SHP77 treated with DMSO at 0.1 percent for 48 hours (cell line): ENCODE measurements at places on chromosomes 7 and 10.

DNA sequence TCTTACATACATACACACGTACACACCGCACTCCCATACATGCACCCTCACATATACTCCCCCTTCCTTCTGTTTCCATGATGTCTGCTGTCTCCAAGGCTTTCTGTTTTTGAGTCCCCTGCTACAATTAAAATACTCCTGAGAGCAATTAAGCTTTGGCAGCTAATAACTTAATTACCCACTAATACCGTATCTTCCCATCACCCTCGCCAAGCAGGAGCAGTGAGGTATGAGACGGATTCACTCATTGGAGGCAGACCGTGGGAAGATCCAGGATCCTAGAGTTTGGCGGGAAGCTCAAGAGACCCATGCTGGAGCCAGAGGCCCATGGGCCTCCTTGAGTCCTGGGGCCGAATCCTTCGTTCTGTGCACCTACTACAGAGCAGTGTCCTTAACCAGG is 1.7 kb upstream of the CALN1 start:
- DNase-seq: no peak

GRCh38 chr7:31443457-31443856 is 70.4 kb upstream of the ITPRID1 start:
- DNase-seq: peak; percentile 34

DNA sequence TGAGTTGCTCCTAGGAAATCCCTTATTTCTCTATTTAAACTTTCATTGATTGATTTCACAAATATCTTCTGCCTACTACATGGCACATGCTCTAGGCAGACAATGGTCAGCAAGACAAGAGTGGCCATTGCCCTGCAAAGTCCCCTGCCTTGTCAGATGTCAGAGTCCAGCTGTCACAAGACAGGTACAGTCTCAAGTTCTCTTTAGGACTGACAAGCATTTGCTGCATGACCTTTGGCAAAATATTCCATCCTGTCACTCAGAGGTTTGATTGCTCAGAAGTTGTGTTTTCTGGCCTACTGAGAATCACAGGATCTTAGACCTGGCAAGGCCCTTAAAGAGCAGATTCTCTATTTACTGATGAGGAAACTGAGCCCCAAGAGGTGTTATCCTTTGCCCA is 322.3 kb upstream of the NFE2L3 start:
- no peak for DNase-seq

- no peak for DNase-seq
Observed at GRCh38 chr10:77571490-77571889, 66.1 kb downstream of the KCNMA1 start.

DNA sequence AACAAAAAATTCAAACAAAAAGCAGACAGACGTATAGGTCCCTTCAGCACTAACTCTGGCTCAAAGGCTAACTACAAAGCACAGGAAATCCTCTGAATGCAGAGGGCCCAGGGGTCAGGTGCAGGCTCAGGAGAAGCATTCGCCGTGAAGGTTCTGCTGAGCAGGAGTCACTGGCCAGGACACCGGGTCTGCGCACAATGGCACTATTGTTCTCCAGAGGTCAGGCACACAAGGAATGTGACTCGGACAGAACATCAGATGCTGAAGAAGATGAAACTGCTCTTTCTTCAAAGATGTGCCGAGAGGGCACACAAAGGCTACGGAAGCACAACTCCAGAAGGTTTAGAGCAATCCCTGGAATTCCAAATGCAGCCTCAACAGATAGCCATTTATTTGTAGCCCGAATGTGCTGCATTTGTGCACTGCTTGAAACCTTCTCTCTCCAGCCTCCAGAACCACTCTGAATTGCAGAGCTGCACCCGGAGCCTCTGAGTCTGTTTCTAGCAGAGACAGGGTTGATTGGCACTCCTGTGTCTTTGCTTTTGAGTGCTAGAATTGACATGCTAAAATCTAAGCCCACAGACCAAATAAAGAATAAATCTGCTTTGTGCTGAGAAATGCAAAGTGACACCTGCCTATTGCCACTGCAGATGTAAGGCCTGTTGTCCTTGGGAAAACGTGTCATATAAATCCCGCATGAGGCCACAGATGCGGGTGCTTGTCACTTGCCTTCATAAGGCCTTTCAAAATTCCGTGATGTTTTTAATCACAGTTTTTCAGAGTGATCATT is 85.4 kb upstream of the AFAP1L2 start:
- DNase-seq: no peak

DNA sequence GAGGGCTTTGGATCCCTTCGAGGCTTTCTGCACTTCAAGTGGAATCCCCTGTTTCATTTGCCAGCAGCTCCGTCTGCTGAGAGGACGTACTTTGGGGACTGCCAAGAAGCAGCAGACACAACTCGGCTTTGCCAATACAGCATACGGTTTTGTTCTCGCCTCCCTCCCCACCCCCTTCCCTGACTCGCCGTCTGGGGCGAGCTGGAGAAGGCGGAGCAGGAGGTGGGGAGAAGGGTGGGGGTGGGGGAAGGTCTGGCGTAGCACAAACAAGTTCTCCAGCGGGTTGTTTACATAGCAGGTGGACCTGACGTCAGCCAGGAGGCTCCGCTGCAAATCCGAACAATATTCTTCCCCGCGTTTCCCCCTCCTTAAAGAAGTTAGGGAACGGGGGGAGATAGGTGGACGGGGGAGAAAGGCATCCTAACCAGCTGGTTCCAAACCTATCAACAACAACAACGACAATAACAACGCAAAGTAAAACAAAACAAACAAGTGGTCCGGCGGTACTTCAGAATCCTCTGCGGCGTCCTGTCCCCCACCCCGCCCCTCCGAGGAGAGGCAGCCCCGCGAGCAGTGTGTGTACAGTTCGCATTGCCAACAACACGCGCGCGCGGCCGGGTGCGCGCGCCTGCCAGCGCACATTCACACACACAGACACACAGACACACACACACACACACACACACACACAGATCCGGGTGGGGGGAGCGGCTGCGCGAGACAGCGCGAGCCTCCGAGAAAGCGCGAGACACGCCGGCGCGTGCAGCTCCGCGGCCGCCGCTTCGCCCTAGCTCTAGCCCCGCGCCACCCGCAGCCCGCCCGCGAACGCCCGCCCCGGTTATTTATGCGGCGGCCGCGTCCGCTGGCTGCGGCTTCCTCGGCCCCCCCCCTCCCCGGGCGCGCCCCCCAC is 167.0 kb upstream of the PPP1R3A start:
- peak; percentile 80 for DNase-seq

DNA sequence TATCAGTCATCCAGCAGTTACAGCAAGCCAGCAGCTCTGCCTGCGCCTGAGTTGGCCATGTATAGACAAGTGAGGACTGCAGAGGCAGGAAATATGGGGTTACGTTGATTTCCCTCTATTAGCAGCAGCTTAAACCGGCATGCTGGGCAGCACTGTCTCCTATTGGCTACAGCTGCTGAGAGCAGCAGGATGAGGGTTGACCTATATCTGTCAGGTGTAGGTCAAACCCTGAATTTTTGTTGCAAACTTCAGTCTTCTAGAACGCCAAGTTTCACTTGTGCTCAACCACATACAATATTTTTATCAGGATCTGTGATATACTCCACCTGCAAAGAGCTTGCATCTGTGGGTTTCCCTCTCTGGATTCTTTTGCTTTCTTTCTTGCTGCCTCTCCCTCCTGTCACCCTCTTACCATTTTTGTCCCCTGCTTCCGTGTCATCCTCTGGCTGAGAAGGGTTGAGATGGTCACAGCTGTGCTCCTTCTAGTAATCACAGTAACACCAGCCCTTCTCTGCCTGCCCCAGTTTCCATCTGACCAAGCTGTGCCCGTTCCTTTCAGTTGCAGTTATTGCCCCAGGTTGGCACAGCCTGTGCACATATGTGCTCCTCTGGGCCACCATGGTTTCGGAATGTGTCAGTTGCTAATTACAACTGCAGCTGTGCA is 23.8 kb upstream of the GLCCI1 start:
- DNase-seq: no peak

DNA sequence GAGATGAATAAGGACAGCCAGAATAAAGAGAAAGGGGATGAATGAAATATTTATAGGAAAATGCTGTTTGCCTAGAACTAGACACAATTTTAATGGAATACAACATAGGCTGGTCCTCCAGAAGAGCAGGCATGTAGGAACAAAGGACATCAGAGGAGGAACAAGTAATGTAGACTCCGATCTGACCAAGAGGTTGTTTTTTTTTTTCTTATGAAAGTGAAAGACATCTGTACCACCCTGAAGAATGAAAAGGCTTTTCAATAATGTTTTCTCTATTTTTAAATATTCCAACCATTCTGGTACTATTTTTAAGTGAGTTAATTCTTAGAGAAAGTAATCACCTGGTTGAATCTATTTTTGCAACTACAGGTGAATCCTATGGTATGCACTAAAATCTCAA is 136.9 kb upstream of the PTN start:
- DNase-seq: no peak

DNA sequence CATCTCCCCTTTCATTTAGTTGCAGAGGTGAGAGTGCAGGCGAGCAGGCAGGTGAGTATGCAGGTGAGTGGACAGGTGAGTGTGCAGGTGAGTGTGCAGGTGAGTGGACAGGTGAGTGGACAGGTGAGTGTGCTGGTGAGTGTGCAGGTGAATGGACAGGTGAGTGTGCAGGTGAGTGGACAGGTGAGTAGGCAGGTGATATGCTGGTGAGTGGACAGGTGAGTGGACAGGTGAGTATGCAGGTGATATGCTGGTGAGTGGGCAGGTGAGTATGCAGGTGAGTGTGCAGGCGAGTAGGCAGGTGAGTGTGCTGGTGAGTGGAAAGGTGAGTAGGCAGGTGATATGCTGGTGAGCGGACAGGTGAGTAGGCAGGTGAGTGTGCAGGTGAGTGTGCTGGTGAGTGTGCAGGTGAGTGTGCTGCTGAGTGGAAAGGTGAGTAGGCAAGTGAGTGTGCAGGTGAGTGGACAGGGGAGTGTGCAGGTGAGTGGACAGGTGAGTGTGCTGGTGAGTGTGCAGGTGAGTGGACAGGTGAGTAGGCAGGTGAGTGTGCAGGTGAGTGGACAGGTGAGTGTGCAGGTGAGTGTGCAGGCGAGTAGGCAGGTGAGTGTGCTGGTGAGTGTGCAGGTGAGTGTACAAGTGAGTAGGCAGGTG is 165.6 kb downstream of the ADARB2 start:
- no peak for DNase-seq

DNA sequence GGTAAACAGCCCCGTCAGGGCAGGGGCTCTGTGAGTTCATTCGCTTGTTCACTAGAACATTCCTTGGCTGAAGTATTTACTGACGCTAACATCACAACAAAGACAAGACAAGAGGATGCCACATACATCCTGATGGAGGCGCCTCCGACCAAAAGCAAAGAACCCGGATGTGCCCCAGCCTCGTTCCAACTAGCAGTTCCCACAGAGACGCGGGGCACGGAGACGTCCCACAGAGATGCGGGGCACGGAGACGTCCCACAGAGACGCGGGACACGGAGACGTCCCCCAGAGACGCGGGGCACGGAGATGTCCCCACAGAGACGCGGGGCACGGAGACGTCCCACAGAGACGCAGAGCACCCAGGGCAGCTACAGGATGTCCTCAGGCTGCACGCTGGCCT is 35.4 kb upstream of the CFAP46 start:
- DNase-seq: no peak

DNA sequence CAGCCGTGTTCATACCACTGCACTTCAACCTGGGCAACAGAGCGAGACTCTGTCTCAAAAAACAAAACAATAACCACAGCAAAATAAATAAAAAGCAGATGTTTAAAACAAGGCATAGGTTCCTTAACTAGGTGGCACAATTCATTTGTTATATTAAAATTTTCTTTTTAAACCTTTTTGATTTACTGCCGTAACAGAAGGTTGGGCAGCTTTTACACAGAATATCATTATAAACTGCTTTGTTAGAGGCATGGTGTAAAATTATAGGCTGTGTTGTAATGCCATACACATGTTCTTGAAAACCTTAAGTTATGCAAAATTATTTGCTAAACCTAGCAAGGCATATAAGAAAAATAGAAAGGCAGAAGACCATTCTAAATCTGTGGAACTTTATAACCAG is 84.4 kb downstream of the MKLN1 start:
- DNase-seq: no peak

DNA sequence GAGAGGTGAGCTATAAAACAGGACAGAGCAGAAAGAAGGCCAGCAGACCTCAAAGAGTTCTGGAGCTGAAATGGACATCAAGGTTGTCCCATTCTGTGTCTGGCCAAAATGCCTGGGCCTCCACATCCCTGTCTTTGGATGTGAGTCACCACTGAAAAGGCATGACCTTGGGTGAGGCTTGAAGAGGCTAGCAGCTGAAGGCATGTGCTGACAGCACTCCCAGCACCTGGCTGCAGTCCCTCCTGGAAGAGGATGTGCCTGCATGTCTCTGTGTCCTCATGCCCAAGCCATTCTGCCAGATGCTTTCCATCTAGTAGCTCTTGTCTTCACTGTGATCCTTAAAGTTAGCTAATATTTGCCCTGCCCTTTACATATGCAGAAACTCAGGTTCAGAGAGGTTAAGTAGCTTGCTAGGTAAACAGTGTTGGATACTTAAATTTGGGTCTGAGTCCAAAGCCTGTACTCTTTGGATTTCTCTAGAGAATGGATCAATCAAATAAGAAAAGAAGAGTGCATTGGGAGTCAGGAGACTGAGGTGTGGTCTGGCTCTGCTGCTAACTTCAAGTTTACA is 35.8 kb downstream of the HECW1 start:
- DNase-seq: no peak

DNA sequence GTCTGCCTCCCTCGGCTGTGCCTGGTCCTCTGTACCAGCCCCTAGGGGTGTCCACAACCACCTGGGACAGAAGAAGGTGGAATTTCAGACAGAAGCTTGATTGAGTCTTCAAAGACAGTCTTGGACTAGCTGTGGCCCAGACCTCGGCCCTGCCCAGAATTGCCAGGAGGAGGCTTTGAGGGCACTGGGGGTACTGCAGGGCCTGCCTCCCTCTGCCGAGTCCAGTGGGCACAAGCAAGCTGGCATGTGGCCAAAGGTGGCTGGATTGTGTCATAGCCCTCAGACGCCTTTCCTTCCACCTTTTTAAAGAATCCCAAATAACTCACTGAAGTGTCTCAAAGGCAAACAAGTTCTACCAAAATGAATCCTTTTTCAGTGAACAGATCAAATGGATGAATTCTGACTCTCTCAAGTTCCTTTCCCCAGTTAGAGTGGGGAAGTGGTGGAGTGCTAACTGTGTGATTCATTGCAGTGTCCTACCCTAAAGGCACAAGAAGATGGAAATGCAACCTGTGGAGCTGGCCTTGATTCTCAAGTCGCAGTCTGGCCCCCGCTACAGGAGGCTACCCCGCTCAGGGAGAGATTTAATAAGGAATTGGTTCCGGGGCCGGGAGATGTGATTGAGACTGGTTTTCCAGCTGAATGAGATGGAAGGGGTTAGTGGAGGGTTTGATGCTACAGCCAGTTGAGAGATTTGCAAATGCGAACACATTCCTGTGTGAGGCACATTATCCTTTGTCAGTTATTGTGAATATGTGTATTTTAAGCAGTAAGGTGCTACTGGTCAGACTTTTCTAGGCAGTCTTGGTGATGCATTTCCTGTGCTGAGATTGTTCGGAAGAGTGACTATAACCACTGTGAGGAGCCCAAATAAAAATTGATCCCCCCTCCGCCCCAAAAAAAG is 28.8 kb upstream of the SLC26A4 start:
- DNase-seq: no peak

- no peak for DNase-seq
Observed at GRCh38 chr7:105309235-105310169, 79.2 kb downstream of the SRPK2 start.
